ENCODE measurements at places on chromosomes 2 and 18.
A peak's percentile ranks its signal among the peaks of the same experiment; 100 is the strongest.

GRCh38 chr18:78174737-78175136 is 804.9 kb upstream of the SALL3 start:
- no peaks in the 10 kb centered on the region for H3K27me3 ChIP-seq
- H3K4me1 ChIP-seq = no peaks in the 10 kb centered on the region
- no peak overlapping the region for H3K4me3 ChIP-seq
- H3K36me3 ChIP-seq = no peaks in the 10 kb centered on the region
- DNase-seq = no peak

DNA sequence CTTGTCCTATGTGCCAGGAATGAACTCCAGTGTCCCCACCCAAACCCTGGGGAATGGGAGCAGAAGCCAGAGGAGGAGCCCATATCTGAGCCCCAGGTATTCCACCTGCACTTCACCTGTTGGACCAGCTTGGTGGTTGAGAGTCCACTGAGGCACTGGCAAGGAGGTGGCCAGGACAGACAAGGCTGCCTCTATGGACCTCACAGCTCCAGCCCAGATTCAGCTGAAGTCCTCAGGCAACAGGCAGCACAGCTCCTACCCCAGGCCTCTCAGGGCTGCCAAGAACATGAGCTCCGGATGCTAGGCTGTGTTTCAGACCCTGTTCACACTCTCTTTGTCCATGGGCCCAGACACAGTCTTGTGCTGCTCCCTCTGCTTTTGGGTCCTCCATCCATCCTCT is 2.9 kb upstream of the IL1F10 start:
- H3K27ac ChIP-seq = no peak overlapping the region
- H3K27me3 ChIP-seq = no peaks in the 10 kb centered on the region
- no peak overlapping the region for H3K4me3 ChIP-seq

GRCh38 chr2:77085561-77085960 is 436.6 kb downstream of the LRRTM4 start:
- H3K36me3 ChIP-seq = no peaks in the 10 kb centered on the region
- no peaks in the 10 kb centered on the region for H3K27me3 ChIP-seq
- DNase-seq = no peak
- no peak overlapping the region for H3K4me3 ChIP-seq

DNA sequence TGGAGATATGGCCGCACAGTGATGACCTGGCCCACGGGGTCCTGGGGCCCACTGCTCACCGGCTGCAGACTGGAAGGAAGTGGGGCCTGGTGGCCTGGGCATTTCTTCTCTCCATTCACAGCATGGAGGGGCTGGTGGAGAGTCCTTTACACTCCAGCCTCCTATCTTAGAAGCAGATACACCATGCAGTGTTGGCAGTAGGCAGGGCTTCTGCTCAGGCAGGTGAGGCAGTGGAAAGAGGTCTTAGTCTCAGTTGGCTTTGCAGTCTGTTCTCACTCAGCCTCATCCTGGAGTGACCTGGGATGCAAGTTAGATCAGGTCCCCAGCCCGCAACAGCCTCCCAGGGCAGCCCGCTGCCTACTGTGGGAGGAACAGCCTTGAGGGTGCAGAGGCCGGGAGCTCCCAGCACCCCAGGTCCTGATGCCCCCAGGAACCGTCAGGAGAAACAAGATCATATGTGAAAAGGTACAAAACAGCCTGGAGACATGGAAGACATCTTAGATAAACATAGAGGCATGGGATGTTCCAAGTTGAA is 45.8 kb upstream of the OTOS start:
- H3K27ac ChIP-seq = no peak overlapping the region
- H3K36me3 ChIP-seq = no peaks in the 10 kb centered on the region
- peaks cover 20% of the 10 kb centered on the region for H3K27me3 ChIP-seq

GRCh38 chr2:102606353-102606752 is 13.0 kb upstream of the SLC9A2 start:
- no peak for DNase-seq
- no peak overlapping the region for H3K4me3 ChIP-seq
- H3K4me1 ChIP-seq = no peaks in the 10 kb centered on the region

GRCh38 chr2:42941633-42942176 is 149.3 kb upstream of the HAAO start:
- no peak for DNase-seq
- H3K27me3 ChIP-seq = no peaks in the 10 kb centered on the region
- H3K4me3 ChIP-seq = no peak overlapping the region
- no peaks in the 10 kb centered on the region for H3K36me3 ChIP-seq

- H3K27me3 ChIP-seq = no peaks in the 10 kb centered on the region
- H3K36me3 ChIP-seq = no peaks in the 10 kb centered on the region
- no peak overlapping the region for H3K27ac ChIP-seq
- no peaks in the 10 kb centered on the region for H3K4me1 ChIP-seq
- no peak overlapping the region for H3K4me3 ChIP-seq
Measured at GRCh38 chr2:14942987-14943386, 310.5 kb downstream of the LRATD1 start.

DNA sequence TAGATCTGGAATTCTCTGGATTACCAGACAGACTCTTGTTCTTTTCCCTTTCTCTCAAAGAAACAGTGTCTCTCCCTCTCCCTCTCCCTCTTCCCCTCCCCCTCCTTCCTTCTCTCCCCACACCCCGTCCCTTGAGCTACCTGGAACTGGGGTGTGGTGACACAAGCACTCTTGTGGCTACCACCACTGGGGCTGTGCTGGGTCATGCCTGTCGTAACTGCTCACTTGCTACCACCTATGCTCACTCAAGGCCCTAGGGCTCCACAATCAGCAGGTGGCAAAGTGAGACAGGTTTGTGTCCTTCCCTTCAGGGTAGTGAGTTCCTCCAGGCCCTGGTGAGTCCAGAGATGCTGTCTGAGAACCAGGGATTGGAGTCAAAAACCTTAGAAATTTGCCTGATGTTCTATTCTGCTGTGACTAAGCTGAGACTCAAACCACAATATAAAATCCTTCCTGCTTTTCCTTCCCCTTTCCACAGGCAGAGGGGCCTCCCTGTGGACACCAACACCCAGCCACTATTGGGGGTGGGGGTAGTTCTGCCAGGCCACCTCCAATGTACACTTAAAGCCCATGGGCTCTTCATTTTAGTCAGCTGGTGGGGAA is 70.8 kb downstream of the OXER1 start:
- no peaks in the 10 kb centered on the region for H3K36me3 ChIP-seq
- H3K4me1 ChIP-seq = no peaks in the 10 kb centered on the region
- DNase-seq = no peak
- no peak overlapping the region for H3K4me3 ChIP-seq

- no peaks in the 10 kb centered on the region for H3K36me3 ChIP-seq
- peak overlapping the region; percentile 81 for H3K27ac ChIP-seq
- H3K4me1 ChIP-seq = peaks cover 4% of the 10 kb centered on the region
- H3K4me3 ChIP-seq = no peak overlapping the region
- no peak for DNase-seq
- no peaks in the 10 kb centered on the region for H3K27me3 ChIP-seq
Measured at GRCh38 chr18:9828506-9829396, 57.0 kb upstream of the TXNDC2 start.

DNA sequence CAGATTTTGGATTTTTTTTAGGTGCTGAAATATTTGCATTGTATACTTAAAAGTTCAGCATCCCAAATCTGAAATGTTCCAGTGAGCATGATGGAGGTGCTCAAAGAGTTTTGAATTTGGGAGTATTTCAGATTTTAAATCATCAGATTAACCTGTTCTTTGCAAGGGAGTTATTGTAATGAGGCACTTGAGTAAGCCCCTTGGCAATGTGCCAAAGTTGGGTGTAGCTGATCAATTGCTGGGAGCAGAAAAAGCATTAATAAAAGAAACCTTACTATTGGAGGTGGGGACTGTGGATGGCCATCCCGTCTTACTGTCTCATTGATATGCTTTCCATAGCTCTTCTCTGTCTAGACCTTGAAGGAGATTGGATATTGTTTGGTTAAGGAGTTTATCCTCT is 28.3 kb downstream of the MALT1 start:
- H3K36me3 ChIP-seq = no peaks in the 10 kb centered on the region
- no peaks in the 10 kb centered on the region for H3K4me1 ChIP-seq
- H3K27ac ChIP-seq = no peak overlapping the region
- no peak overlapping the region for H3K4me3 ChIP-seq
- DNase-seq = no peak
- H3K27me3 ChIP-seq = no peaks in the 10 kb centered on the region

DNA sequence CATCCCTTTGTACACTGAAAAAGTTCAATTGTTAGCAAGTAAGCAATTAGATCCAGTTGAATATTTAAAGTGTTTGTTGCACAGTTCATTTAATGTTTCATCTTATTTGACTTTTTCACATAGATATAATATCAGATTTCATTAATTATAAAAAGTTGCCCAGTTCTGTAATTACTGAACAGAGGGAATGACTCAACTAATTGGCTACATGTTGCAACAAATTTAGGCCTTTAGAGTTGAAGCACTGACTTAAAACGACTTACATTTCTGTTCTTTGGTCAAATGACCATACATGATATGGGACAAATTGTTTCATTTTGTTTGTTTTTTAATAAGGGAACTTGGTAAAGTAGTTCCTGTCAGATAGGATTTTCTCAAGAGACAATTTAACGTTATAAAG is 68.5 kb upstream of the FAM117B start:
- no peaks in the 10 kb centered on the region for H3K4me1 ChIP-seq
- no peak overlapping the region for H3K27ac ChIP-seq
- H3K27me3 ChIP-seq = no peaks in the 10 kb centered on the region
- no peak overlapping the region for H3K4me3 ChIP-seq

- H3K4me3 ChIP-seq = no peak overlapping the region
- no peak overlapping the region for H3K27ac ChIP-seq
- no peaks in the 10 kb centered on the region for H3K4me1 ChIP-seq
Measured at GRCh38 chr18:56890632-56891031, 239.5 kb downstream of the WDR7 start.

DNA sequence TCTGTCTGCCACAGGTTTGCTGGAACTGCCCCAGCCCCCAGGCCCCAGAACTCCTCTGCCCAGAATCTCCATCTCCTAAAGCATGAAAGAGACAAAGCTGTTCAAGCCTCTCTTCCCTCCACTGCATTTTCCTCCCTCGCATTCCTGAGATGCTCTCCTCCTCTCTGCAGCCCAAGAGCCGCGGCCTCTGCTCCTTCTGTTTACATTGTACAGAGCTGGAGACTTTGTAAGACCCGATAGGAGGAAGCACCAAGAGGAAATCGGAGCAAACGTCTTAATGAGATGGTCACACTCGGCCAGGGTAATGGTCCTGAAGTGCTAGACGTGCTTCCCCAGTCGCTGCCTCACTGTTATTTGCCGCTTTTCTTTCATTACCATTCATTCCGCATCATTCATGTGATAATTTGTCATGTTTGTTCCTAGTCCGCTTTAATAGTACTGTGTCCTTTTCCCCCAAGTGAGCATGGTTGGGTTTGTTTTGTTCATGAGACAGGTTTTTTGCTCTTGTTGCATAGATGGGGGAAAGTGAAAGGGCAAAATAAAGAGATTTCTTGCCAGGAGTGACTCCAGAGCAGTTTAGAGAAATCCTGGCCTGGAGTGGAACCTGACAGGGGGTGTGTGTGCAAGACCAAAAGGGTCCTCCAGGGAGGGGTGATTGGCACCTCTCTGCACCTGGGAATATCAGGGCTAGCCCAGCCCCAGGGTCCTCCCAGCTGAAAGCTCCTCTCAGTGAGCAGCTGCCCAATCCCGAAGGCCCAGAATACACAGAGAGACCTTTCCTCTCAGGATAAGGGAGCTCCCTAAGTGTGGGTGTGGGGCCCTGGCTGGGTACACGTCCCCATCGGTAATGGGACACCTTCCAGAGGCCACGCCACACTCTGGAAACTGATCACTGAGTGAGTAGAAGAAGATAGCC is 44.9 kb upstream of the ID2 start:
- no peaks in the 10 kb centered on the region for H3K27me3 ChIP-seq
- no peak for DNase-seq
- no peaks in the 10 kb centered on the region for H3K36me3 ChIP-seq

GRCh38 chr2:181252262-181253148 is 204.7 kb upstream of the ITGA4 start:
- H3K4me3 ChIP-seq = no peak overlapping the region
- no peak for DNase-seq

- no peaks in the 10 kb centered on the region for H3K27me3 ChIP-seq
- no peak overlapping the region for H3K27ac ChIP-seq
- H3K36me3 ChIP-seq = no peaks in the 10 kb centered on the region
- H3K4me3 ChIP-seq = no peak overlapping the region
- DNase-seq = no peak
Measured at GRCh38 chr18:76983613-76984051, 149.0 kb downstream of the MBP start.

GRCh38 chr2:46939626-46940359 is 24.2 kb upstream of the MCFD2 start:
- peak overlapping the region; percentile 98 for H3K27ac ChIP-seq
- H3K27me3 ChIP-seq = no peaks in the 10 kb centered on the region
- no peak for DNase-seq

DNA sequence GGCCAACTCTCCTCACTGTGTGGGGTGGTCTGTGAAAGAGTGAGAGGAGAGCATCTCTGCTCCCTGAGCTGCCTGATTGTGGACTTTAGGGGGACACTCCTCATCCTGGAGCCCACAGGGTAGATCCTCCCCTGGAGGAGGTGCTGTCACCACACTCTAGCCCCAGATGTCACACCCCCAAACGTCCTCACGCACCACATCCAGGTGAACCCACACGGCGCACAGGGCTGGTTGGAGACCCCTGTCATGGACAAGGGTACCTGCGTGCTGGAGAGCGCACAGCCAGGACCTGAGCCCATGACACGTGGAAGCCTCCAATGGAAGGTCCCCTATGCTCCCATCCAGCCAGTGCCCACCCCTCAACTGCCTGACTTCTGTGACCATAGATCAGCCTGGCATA is 10.5 kb downstream of the AGXT start:
- H3K4me1 ChIP-seq = no peaks in the 10 kb centered on the region
- no peak for DNase-seq
- no peak overlapping the region for H3K27ac ChIP-seq
- no peaks in the 10 kb centered on the region for H3K36me3 ChIP-seq
- H3K27me3 ChIP-seq = no peaks in the 10 kb centered on the region

DNA sequence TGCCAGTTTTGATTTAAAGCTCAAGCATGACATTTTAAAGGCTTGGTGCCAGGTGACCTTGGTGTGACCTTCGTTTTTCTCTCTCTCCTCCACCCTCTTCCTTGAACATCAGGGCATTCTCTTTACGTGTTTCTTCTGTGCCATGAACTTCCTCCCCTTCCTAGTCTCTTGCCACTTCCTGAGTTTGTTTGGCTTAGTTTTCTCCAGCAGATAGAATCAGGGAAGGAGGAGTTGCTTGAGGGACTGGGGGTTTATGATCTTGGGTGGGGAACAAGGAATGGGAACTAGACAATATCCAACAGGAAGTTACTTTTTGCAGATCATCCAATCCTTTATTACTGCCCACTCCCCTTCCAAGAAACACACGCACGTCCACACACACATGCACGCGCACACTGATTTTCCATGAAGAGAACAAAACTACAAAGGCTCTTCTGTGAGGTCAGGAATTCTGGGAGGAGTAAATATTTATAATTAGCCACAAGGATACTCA is 210.6 kb upstream of the EPAS1 start:
- H3K27me3 ChIP-seq = no peaks in the 10 kb centered on the region
- no peak for DNase-seq
- no peaks in the 10 kb centered on the region for H3K4me1 ChIP-seq
- H3K27ac ChIP-seq = peak overlapping the region; percentile 33
- H3K4me3 ChIP-seq = no peak overlapping the region

- H3K27ac ChIP-seq = no peak overlapping the region
- H3K36me3 ChIP-seq = no peaks in the 10 kb centered on the region
- no peak overlapping the region for H3K4me3 ChIP-seq
- no peak for DNase-seq
- H3K27me3 ChIP-seq = no peaks in the 10 kb centered on the region
- no peaks in the 10 kb centered on the region for H3K4me1 ChIP-seq
Measured at GRCh38 chr18:74244554-74244953, 47.2 kb downstream of the CYB5A start.

Data from breast epithelium (tissue), 4 donors.